ENCODE measurements at places on chromosomes 6 and 20.

GRCh38 chr6:109015176-109015575, 79.5 kb downstream of the SESN1 start:
- no peak for DNase-seq

DNA sequence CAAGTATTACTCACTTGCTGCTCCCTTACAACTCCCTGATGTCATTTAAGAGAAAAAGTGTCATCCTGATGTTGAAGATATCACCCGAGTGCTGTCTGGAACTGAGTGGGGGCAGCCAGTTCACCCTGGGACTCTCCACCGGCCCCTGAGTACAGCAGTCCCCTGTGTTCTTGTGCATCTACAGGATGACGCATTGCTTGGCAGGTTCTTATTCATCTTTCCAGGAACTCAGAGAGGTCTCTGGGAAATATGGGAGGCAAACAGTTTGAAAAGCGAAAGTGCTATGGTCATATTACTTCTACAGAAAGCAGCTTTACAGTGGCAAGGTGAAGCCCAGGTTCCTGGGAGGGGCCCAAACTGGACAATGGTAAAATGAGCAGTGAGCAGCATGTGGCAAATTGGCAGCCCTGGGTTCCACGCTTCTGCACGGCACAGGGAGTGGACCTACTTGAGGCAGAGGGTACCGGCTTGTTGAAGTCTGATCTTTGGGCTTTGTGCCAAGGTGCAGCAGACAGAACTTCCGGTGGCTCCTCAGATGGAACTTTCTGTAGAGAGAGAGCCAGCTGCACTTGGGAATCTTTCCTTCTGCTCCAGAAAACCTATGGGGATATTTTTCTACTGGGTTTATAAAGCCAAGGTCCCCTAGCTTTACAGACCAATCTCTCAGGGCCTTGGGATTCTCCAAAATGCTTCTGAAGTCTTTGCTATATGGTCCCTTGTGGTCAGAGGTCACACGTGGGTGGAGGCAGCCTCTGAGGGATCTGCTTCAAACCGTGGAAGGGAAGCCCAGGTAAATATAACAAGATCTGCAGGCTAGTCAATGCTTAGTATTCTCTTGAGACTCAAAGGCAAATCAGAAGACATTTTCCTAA, 128.3 kb downstream of the MAP3K7 start:
- DNase-seq, result no peak

DNA sequence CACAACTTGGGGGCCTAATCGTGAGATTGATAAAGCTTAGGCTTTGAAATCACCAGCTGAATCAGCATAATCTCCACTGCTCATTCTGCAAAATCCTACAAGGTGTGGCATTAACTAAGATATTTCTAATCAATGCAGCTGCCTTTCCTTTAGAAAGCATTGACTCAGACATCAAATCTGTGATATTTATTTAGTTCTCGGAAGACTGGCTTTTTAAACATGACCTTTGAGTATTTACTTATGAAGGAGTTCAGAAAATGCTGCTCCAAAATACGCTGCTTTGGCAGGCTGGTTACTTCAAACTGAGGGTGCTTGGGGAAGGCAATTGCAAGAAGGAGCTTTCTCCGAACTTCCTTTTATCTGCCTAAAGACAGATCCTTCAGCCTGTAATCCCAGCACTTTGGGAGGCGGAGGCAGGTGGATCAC, 23.7 kb upstream of the FUCA2 start:
- DNase-seq, result no peak

- DNase-seq, result no peak
Observed at GRCh38 chr6:38617856-38618255, 21.9 kb downstream of the BTBD9 start.

DNA sequence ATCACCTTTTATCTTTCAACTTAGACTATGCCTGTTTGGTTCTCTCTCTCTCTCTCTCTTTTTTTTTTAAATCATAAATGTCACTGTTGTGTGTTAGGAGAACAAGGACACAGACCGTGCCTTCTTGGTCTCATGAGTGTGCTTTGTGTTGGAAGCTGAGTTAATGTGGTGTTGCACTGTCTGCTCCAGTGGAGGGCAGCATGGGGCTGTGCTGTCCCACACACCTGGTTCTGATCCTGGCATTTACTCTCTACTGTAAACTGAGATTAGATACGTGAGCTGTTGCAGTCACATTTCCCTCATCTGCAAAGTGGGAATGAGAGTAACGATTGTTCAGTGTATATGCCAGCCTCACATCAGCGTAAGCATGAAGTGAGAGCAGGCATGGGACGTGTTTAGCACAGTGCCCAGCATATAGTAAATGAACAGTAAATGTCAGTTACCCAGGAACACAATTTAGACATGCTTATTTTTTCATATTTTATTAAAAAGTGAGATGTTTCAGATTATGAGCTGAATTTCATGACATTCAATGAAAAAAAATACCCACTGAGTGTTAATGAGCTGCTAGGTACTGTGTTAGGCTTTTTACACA, 161.1 kb downstream of the FARS2 start:
- DNase-seq, result no peak

GRCh38 chr6:3032986-3033385, 33.3 kb downstream of the NQO2 start:
- no peak for DNase-seq

DNA sequence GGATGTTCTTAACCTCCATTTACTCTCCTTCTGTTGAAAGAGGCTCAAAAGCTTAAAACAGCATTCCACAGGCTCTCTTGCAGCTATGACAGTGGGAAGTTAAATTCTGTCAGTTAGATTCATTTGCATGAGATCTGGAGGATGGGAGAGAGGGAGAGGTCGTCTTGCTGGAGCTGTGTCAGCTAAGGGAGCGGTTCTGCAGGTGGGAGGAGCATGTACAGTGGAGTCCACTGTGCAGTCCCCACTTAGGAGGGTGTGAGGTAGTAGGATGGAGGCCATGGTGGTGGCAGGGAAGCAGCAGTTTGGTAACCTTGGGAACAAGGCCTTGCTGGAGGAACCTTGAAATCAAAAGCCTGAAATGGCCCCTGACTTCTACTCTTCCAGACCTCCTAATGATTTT, 12.0 kb upstream of the B4GALT5 start:
- no peak for DNase-seq

DNA sequence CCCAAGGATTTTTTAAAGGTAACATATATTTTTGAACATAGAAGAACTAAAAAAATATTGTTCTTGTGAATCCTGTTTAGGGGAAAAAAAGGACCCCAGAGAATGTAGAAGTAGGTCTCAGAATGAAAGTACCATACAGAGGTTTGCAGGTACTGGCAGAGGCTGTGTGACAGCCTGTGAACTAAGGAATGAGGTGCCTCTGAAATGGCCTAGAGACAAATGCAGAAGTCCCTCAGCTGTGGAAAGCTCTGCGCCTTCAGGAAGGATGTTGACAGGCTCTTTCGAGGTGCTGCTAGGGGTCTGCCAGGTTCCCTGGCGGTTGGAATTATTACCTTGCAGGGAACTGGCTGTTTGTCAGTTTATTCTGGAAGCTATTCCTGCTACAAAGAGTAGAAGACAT, 8.6 kb upstream of the TUBB2B start:
- DNase-seq, result no peak

- no peak for DNase-seq
Observed at GRCh38 chr6:137820952-137821351, 46.1 kb upstream of the TNFAIP3 start.

- DNase-seq, result no peak
Observed at GRCh38 chr6:71393471-71393870, 104.9 kb downstream of the OGFRL1 start.

GRCh38 chr6:37559501-37559900, 59.8 kb upstream of the CCDC167 start:
- DNase-seq, result no peak

DNA sequence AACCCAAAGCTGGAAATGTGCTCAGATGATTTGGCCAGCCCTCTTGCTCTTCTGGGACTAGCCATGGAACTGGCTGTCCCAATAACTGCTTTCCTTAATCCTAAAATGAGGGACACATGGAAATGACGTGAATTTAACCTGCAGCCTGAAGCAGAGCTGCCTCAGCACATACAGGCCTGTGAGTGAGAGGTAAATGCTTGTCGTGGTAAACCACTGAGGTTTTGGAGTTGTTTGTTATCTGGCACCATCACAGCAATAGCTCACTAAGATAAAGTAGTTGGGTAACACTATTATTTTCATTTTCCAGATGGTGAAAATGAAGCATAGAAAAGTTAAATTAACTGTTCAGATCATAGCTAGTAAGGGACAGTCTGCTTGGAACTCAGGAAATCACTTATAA, 333.4 kb upstream of the CHD6 start:
- no peak for DNase-seq

DNA sequence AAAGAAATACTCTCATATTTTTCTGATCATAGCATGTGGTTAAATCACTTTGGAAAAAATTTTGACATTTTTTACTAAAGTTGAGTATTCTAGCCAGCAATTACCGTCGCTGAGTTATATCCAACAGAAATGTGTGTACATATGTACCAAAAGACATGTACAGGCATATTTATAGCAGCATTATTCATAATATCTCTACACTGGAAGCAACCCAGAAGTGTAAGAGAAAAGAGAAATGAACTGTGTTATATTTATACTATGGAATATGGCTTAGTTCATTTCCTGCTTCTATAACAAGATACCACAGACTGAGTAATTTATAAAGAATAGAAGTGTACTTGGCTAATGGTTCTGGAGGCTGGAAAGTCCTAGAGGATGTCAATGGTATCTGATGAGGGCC, 474.0 kb upstream of the GJE1 start:
- no peak for DNase-seq

- no peak for DNase-seq
Observed at GRCh38 chr20:13670160-13670559, 31.4 kb upstream of the TASP1 start.

DNA sequence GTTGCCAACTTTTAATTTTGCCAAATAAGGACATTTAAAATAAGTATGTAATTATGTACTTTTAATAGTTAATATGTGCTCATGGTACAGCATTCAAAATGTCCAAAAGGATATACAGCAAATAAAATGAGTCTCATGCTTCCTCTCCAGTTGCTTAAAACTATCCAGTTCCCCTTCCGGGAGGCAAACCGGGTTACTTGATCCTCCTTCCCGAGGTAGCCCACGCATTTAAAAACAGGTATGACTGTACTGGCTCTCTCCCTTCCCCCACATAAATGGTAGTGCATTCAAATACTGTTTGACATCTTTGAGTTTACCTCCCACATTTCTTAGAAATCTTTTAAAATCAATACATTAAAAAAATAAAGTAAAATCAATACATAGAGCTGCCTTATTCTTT, 66.4 kb downstream of the PHF20 start:
- no peak for DNase-seq

GRCh38 chr6:22631091-22631490, 61.7 kb downstream of the HDGFL1 start:
- DNase-seq, result no peak

DNA sequence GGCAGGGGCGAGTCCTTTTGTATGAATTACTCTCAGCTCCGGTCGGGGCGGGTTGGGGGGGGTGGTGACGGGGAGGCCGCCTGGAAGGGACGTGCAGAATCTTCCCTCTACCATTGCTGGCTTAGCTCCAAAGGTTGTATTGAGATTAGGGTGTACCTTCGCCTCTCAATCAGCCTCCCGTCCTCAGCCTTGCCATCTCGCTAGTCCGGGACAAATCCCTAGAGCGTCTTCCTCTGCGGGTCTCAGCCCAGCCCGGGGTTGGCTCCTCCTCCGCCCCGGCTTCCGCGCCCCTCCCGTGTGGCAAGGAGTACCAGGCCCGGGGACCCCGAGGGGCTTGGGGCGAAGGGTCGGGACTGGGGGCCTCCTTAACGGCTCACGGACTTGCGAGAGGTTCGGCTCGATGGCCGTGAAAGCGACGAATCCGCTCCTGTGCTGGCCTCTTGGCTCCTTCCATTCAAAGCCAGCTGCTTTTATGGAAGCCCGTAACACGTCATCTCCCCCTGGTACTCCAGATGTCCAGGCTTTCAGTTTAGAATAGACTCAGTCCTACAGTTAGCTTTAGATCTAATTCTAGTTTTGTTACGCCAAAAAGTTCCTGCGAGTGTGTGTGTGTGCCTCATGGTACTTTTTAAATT, 636 bp upstream of the EEF1A1 start:
- peak; percentile 58 for DNase-seq

DNA sequence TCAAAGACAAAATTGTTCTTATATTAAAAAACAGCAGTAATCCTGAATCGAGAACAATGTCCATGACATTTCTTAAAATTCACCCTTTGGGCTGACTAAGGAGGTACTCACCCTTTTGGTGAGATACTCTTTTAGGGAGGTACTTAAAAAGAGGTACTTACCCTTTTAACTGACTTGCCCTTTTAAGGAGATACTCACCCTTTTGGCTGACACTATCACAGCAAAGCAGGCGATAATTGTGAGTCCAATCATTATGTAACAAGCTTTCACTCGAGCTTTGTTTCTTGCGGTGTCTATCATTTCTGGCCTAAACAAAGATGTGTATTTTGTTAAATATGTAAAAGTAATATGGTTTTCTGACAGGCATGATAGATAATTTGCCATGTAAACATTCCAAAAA, 3.7 kb downstream of the FAM162B start:
- DNase-seq, result no peak

- no peak for DNase-seq
Observed at GRCh38 chr20:36499723-36500501, 41.4 kb upstream of the MYL9 start.

GRCh38 chr6:158266131-158266530, 46.1 kb upstream of the TULP4 start:
- no peak for DNase-seq

DNA sequence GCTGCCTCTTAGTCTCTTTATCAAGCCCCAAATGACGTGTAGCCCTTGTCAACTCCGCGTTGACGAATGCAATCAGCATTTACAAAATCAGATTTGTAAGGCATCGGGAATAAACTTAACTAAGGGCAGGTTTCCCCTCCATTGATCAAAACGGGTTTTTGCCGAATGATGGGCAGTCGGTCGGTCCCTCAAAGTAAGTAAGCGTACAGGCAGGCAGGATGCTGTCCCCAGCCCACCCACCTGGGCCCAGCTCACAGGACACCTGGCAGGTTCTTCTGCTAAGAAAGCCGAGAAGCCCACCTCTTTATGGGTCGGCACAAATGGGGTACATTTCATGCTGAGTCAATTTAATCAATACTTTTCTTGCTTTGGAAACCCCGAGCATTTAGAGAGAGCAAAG, 22.0 kb upstream of the MAFB start:
- DNase-seq, result no peak

DNA sequence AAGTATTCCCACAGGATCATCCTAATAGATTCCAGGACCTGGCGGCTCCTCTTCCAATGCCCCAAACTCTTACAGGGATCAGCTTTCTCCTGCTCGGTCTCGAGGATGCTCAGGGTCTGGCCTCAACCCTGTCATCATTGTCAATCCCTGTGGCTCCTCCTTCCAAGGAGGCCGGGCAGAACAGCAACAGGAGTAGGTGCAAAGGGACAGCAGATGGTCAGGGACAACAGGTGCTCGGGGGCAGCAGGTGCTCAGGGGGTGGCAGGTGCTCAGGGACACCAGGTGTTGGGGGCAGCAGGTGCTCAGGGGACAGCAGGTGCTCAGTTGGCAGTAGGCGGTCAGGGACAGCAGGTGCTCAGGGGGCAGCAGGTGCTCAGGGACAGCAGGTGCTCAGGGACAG, 84.8 kb downstream of the TTLL2 start:
- DNase-seq, result no peak
